ENCODE measurements at places on chromosomes 5 and 9.

GRCh38 chr9:77040340-77040739, 20.9 kb downstream of the FOXB2 start:
- no peak for DNase-seq

DNA sequence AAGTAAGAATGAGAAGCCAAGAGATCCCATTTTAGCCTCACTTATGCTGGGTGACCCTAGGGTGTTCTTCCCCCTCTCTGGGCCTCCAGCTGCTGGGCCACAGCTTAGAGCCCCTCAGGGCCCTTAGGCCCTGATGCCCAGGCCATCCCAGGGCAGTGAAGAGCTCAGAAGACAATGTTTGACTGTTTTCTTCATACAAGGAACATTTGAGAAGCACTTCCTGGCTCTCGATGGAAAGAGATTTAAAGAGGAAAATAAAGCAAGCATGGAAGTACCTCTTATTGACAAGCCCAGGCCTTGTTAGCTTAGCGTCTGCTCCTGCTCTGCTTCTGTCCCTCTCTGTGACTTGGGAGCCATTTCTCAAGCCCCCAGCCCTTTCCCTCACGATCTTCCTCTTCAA, 165.9 kb upstream of the SMIM23 start:
- no peak for DNase-seq

DNA sequence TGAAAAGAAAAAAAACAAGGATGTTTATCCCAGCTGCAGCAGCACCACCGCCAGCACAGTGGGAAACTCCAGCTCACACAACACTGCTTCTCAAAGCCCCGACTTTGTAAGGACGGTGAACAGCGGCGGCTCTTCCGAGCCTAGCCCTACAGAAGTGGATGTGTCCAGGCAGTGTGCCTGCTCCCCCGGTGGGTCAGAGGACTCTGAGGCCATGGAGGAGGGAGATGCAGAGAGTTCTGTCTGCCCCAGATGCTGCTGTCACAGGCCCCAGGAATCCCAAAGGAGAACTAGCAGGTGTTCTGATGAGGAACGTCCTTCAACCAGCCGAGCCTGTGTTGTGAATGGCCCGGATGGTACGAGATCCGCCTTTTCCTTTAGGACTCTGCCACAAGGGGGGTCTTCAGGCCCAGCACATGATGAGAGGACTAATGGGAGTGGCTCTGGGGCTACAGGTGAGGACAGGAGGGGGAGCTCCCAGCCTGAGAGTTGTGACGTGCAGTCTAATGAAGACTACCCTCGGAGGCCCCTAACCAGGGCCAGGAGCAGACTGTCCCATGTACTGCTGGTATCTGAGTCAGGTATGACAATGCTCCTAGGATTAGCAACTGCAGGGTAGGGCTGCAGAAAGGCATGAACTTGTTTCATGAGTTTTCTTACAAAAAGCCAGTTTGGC, 43.7 kb downstream of the FBXO38 start:
- DNase-seq: no peak

DNA sequence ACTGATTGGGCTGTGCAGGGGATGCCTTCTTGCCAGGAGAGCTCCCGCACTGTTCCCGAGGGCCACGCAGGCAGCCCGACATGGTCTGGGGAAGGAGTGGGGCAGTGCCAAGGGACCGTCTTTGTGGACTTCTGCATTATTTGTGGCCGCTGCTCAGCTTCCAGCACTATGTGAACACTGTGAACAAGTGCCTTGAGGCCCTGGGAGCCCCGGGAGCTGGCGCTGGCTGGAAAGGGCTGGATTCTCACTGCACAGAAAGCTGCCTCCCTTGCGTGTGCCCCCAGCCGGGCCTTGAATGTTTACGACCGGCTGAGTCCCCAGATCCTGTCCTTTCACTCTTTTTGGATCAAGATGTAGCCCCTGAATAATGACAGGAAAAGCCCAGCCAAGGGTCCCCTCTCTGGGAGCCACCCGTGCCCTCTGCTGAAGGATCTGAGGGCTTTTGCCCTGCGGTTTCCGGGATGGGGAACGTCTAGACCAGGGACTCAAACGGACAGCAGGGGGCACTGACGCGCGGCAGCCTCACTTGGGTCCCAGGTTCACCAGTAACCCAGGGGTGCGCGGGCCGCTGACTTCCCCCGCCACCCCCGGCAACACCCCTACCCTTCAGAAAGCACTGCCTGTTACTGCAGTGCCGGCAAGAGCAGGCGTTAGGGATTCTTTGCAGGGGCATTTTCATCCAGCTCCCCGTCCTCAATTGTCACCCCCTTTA, 98.9 kb upstream of the FCN2 start:
- DNase-seq: no peak

GRCh38 chr5:82277613-82277986, 554 bp downstream of the RPS23 start:
- DNase-seq: no peak

GRCh38 chr5:147190331-147190730, 44.5 kb upstream of the STK32A start:
- no peak for DNase-seq

DNA sequence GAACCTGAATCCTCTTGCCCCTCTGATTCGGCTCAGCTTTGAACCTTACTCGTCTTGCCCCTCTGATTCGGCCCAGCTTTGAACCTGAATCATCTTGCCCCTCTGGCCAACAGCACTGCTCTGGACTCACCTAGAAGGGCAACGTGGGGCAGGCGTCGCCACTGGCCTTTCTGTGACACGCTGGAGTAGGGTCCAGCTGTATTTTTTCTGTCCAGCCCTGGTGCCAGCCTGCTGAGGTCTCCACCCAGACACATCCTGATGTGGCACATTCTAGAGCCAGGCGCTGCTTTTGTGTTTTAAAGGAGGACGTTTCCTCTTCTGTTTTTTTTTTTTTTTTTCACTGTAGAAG, 15.2 kb upstream of the CPEB4 start:
- no peak for DNase-seq

GRCh38 chr5:135866016-135866415, 29.6 kb downstream of the IL9 start:
- DNase-seq: no peak

All from CD4-positive, alpha-beta T cell treated with Interleukin-10 for 1 hour (primary cell).